ENCODE measurements at places on chromosomes 11 and 22.

DNA sequence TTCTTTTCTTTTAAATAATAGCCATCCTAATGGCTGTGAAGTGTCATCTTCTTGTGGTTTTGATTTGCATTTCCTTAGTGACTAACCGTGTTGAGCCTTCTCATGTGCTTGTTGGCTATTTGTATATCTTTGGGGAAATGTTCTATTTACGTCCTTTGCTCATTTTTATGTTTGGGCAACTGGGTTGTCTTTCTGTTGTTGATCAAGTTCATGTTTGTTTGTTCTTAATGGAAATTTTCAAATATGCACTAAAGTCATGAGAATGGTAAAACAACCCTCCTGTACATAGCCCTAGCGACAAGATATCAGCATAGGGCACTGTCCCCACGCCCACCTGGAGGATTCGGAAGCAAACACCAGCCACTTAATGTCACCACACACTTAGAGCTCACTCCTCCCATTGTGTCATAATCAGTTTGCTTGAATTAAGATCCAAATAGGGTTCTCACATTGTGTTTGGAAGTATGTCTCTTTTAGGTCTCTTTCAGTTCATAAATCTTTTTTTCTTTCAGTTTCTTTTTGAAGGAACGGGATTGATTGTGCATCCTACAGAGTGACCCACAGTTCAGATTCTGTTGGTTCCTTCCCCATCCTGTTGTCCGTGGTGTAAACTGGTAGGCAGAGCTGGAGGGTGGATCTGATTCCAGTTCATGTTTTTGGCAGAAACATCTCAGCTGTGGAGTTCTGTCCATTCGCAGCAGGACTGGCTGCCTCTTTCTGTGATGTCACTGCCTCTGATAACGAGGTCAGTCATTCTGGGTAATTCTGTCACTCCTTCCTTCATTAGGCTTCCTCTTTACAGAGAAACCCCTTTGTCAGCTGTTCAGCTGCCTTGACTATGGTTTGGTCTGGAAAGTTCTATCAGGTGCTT is 26.4 kb upstream of the ADORA2A start:
- DNase-seq = peak; percentile 9

- no peak for DNase-seq
These were observed 663.4 kb upstream of the TENM4 start for GRCh38 chr11:80104191-80104590.

GRCh38 chr11:62298975-62299374 is at the start of gene SCGB1D4:
Gene SCGB1D4 (minus strand): TSS chr11:62299075. CDS start chr11:62299010, 65 bp downstream.
- DNase-seq = no peak

DNA sequence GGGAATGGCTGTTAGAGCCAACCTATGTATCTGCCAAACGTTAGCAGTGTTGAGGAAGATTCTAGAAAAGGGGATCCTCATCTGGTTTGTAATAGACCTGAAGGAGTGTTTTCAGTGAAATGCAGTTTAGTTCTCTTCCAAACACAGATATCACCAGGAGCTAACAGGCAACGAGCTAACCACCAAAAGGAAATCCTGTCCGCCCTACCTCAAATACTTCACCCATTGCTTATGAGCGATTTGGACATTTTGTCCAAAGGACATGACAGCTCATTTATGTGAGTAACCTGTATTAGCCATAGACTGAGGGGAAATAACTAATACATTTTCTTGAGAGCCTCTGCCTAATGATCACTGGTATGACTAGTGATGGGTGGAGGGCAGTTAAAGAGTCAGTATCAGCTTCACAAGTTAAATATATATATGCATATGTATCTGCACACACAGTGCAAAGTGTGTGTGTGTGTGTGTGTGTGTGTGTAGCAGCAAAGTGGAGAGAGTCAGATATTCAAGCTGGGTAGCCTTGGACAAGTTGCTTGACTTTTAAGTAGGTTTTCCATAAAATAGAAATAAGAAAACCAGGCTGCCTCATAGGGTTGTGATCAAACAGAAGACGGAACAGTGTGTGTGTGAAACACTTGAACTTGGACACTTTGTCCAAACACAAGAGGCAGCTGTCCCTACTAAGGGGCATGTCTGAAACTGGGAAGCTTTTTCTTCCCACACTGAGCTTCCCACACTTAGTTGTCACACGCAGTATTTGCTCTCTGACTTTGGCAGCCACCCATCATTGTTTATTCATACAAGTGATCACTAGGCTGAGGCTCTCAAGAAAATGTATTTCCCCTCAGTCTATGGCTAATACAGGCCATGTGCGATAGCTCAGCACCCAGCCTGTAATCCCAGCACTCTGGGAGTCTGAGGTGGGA is 940 bp upstream of the C11orf91 start:
- DNase-seq = no peak

- DNase-seq = no peak
These were observed 168.0 kb upstream of the BDNF start for GRCh38 chr11:27868226-27868625.

DNA sequence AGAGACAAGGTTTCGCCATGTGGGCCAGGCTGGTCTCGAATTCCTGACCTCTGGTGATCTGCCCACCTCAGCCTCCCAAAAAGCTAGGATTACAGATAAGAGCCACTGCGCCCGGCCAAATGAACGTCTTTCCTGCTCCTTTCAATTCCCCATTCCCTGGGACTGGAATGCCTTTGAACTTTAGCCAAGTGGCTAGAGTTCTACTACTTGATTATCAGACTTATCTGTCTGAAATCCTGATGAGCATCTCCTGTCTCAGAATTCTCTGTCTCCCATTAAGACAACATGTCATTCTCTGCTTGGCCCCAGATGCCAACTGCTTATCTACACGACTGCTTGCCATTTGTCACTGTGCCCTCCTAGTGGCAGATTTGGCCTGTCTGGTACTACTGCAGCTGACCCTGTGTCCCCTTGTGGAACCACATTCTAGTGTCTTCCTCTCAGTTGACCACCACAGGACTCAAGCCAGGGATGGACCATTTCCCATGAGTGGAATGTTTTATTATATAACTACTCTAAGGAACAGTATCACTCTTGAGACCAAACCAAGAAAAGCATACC is 33.1 kb upstream of the IPO7 start:
- no peak for DNase-seq

- DNase-seq = peak; percentile 82
These were observed 2.0 kb downstream of the FAT3 start for GRCh38 chr11:92226331-92227229.

DNA sequence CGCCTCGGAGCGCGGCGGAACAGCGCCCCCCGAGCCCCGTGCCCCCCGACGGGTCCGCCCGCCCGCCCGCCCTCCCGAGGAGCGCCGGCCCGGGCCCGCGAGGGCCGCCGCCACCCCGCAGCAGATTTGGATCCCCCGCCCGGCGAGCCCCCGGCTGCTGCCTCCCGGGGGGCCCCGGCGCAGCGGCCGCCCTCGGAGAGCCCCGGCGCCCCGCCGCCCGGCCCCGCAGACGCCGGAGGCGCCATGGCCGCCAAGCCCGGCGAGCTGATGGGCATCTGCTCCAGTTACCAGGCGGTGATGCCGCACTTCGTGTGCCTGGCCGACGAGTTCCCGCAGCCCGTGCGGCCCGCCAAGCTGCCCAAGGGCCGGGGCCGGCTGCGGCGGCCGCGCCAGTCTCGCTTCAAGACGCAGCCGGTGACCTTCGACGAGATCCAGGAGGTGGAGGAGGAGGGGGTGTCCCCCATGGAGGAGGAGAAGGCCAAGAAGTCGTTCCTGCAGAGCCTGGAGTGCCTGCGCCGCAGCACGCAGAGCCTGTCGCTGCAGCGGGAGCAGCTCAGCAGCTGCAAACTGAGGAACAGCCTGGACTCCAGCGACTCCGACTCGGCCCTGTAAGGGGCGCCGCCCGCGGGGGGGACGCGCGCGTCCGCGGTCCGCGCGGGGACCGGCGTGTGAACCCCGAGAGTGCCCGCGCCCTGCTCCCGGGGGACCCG is 380 bp downstream of the C11orf96 start:
- peak; percentile 81 for DNase-seq

DNA sequence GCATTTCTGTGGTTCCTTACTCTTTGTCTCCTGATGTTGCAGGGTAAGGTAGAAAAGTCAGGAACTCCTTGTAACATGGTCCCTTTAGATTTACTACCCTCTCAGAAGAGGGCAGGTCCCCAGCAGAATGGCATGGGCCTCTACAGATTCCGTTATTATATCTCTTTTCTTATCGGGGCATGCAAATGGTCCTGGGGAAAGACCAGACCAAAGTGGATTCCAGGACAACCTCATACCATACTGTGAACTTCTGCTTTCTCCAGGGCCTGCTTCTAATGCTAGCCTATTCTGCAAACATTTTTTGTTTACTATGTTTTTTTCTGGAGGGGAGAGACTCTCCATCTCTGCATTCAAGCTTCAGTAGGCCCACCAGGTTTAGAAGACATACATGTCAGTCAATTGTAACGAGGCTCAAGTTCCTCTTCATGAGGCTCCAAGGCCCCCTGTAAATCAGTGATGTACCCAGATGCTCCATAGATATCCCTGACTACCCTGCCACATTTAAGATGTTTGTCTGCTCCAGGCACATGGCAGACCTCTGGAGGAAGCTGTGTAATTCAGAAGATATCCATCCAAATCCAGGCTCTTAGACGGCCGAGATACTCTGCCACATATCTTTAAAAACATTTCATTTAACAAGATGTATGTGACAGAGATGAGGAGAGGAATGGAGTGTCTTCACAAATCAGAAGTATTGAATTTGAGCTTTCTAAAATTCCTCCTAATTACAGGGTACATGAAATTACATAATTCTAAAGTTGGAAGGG is 8.5 kb upstream of the ME3 start:
- no peak for DNase-seq

DNA sequence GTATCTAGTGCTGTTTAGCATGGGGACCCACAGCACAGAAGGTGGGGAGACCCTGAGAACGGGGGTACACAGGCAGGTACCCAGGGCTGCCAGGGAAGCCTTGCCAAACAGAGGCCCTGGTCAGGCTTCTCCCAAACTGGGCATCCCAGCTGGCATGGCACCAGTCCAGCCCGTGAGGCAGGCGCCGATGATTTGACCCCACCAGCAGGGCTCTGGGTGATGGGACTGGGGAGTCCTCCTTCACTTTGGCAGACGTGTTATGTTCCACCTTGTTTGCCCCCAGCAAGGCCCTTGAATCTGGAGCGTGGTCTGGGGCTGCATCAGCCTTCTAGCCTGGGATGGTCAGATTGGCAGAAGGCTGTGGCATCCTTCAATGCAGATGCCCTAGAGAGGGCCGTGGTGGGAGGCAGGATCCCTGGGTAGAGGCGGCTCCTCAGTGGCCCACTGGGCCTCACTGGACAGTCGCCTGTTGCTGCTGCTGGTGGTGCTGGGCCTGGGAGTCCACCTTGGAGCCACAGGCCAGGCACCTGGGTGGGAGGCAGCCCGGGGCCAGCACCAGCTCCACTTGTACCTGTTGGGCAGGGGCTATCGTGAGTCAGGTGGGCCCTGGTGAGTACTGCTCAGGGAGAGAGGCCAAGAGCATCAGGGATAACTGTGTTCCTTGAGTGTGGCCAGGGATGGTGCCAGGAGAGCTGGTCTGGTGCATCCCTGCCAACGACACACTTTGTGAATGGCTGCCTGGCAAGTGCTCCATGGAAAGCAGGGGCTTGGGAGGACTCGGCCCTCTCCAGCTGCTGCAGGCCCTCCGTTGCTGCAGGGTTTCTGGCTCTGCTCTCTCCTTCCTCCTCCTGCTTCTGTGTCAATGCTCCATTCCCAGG is 3.3 kb downstream of the ADORA2A start:
- no peak for DNase-seq

DNA sequence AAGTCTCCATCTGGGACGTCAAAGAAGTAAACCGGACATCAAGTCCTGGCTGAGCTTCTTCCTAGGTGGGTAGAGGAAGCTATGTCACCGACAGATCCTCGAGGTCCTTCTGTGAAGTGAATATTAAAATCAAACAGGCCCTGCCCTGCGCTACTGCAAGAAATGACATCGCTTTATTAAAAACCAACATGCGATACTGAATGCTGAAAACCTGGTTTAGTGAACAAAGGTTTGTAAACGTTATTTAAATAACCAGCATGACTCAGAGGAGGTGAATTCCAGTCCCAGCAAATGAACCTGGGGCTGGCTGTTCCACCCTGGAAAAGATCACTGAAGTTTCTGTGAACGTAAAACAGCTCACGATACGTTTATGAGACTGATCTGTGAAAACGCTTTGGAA is 645 bp downstream of the RTCB start:
- DNase-seq = peak; percentile 30

- no peak for DNase-seq
These were observed 68.7 kb downstream of the PRR5L start for GRCh38 chr11:36364551-36365325.

- DNase-seq = peak; percentile 86
These were observed 24.4 kb downstream of the P2RY2 start for GRCh38 chr11:73242251-73243092.

DNA sequence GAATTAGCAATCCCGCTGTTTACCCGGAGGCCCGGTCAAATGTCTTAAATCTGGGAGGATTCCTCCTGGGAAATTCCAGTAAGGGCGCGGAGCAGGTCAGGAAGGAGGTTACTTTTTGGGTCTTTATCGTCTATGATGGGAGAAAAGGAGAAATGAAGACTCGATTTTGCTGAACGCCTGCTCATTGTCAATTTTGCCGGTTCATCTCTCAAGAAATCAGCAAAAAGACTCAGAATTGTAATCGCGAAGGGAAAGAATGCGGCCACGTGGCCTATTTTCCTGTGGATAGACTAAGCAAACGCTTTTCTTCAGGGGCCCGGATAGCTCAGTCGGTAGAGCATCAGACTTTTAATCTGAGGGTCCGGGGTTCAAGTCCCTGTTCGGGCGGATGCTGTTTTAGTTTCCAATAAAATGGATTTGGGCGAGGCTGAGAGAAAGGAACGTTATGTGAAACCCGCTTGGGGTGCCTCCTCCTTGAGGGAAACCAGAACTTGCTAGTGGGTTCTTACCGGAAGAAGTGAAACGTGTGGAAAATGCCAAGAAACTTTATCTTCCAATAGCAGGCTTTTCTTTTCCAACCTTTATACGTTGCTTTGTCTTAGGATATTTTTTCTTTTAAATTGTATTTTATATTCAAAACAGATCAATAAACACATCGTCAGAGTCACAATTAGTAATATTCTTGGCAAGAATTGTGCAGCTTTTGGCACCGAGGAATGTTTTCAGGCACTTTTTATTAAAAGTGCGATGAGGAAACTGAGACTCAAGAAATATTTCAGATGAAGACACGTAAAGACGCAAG is 45.0 kb downstream of the OR4D9 start:
- DNase-seq = peak; percentile 42

GRCh38 chr11:117424781-117425180 is 97.1 kb downstream of the CEP164 start:
- DNase-seq = no peak

DNA sequence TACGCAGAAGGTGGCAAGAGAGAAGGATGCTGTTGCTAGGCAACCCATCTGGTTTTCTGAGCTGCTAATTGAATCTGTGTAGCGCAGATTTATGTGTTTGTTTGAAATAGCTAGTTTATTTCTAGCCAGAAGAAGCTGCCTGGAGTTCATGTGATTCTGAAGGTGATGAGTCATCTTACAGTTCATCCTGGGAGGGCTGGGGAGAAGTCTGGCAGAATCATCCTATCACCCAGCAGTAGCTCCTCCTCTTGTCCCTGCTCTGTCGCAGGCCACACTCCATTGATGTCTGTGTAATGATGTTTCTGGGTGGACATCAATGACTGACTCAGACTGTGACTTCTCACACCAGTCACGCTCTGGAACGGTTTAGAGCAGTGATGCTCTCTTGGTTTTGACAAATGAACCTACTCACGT is 4.8 kb upstream of the FBXO7 start:
- DNase-seq = peak; percentile 18

All from H7 (cell line).